AG20443 (cell line): ENCODE measurements at places on chromosomes 11 and 22.

- no peak for DNase-seq
These were observed 917 bp downstream of the RPS6KA4 start for GRCh38 chr11:64359712-64360445.

- no peak for DNase-seq
These were observed 268.0 kb upstream of the ANO3 start for GRCh38 chr11:26063915-26064314.

DNA sequence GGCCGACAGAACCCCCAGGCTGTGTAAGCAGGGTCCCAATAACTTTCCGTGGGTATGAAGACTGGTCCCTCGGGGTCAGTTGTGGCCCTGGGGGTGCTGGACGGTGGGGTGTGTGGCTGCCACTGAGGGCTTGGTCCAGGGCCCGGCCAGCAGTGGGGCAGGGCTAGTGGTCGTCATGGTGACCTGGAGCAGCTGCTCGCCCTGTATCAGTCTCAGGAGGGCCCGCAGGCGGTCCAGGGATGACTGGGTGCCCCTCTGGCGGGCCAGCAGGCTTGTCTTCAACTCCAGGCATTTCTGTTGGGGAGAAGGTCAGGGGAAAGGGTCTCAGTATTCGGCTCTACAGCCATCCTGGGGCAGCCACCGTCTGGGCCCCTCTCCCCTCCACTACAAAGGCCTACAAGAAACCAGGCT is 126.8 kb downstream of the PHF21B start:
- no peak for DNase-seq

DNA sequence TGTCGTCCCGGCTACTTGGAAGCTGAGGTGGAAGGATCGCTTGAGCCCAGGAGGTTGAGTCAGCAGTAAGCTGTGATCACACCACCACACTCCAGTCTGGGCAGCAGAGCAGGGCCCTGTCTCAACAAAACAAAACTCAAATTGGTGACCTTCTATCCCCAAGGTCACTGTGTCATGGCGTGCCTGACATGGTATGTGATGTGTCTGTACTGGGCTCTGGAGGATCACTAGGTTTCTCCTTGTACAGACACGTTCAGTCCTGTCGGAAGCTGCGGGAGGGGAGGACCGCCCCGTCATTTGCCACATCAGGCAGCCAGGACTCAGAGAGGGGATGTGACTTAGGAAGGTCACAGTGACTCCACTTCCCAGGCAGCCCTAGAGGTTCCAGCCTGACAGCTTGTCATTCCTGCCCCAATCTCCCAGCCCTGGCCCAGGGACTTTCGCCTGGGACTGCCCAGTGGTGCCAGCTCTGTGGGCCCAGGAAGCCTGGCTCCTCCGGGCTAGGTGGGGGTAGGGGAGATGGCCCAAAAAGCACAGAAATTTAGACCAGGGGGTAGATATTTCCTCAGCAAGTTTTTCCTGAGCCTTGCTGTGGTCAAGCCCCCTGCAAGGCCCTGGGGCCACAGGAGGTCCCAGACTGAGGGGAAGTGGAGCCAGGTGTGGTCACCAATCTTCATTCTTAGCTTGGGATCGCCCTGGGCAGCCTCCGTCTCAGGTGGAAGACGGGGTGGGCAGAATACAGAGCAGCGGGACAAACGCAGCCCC is 53.2 kb downstream of the TRIOBP start:
- DNase-seq: no peak

- no peak for DNase-seq
These were observed 27.6 kb upstream of the PAMR1 start for GRCh38 chr11:35553021-35553420.

DNA sequence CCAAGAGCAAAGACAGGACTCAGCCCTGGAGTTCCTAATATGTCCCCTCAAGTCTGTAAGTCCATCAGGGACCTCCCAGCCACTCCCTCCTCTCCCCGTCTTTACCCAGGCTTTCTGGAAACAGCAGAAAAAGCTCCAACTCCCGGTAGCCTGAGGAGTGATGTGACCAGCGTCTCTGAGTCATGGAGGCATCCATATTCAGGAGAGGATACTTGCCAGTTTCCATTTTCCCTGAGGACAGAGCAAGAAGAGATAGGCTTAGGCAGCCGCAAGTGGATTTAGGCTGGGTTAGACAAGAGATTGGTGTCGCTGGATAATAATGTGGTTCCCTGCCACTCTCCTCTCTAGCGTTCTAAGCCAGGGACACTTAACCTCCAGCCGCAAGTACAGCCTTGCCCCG is 206.6 kb downstream of the GRIK4 start:
- no peak for DNase-seq

DNA sequence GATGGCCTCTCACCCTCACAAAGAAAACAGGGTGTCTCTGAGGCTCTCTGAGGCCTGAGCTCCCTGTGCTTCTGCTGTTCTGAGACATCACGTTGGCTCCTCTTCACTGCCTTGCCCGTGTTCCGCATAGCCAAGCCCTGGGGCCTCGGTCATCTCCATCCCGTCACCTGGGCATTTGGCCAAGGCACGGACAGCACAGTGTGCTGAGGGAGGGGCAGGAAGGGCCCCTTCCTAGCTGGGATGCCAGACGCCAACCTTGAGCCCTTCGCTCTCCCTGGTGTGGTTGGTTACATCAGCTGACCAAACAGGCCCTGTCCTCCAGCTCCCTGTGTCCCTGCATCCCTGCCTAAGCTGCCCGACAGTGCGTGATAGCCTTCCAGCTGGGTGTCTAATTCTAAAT is 25.9 kb downstream of the MOV10L1 start:
- peak; percentile 57 for DNase-seq

GRCh38 chr11:113934761-113935160 is 30.2 kb downstream of the HTR3B start:
- no peak for DNase-seq

GRCh38 chr11:8656291-8656690 is 26.2 kb downstream of the TRIM66 start:
- DNase-seq: no peak

GRCh38 chr11:75420224-75421034 is 12.6 kb downstream of the KLHL35 start:
- no peak for DNase-seq

DNA sequence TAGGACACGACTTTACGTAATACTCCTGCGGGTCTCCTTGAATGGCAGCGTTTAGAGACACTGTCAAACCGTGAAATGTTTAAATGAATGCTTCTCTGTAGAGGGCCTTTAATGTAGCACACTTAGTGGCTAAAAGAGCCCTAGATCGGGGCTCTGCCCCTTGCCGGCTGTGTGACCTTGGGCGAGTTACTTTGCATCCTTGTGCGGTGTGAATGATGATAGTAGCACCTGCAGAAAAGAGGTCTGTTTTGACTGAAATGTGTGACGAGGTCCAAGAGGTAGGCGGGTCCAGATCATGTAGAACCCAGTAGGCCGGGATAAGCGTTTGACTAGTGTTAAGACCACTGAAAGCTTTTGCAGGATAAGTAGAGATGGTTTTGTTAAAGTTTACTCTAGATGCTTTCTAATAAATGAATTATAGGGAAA is 866 bp downstream of the MED17 start:
- no peak for DNase-seq

GRCh38 chr11:133501643-133502539 is 30.4 kb downstream of the OPCML start:
- DNase-seq: no peak

DNA sequence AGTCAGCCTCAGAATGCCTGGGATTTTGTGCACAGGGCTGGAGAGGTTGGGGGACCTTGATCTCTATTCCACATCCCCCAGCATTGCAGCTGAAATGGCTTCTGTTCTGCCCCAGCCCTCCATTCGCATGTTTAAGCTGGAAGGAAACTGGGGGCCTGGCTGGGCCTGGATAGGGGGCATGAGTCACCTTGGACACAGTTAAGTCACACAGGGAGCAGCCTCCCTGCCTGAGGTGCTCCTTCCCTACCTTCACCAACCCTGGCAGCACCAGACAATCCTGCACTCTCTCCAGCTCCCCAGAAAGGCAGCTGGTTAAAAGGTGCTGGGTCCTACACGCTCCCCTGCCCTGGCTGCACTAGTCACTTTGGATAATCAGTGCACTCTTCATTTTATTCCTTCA is 763 bp downstream of the SMIM45 start:
- no peak for DNase-seq

DNA sequence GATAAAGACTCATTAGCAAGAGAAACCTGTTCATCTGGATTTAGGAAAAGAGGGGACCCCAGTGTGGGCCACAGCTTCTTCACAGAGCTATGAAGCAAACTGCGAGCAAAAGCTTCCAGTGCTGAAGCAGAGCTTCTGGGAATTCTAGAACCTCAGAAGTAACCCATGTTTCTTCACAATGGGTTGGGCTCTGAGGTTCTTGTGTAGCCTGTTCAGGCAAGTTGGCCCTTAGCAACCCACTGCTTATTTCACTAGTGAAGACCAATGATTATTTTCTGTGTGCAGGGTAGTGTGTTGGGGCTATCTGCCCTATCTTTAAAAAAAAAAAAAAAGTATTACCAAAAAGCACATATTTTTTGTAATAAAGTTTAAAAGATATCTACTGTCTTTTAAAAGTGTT is at the start of gene ACRV1:
Gene ACRV1, minus strand, starts transcription at position 101 of the 400 bp plus-strand sequence. Its CDS starts 67 bp downstream, at position 34.
- no peak for DNase-seq

- DNase-seq: no peak
These were observed 11.5 kb downstream of the RELT start for GRCh38 chr11:73387594-73388264.

- no peak for DNase-seq
These were observed 433.7 kb upstream of the B3GAT1 start for GRCh38 chr11:134845474-134846327.

DNA sequence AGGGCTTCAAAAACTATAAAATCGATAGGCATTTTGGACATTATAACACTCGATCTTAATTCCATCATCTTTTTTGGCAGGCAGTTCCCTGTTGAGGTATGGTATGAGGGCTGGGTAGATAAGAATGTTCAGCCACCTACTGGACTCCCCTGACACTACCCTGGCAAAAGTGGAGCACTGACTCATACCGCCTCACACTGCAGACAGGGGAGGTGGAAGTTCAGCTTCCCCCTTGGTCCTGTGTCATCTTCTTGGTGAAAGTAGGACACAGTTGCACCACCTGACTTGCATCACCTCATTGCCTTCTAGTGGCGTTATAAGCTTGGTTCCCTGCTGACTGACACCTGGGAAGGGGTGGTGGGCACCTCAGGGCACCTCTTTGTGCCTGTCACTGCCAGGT is 30.4 kb downstream of the PAAF1 start:
- peak; percentile 56 for DNase-seq

DNA sequence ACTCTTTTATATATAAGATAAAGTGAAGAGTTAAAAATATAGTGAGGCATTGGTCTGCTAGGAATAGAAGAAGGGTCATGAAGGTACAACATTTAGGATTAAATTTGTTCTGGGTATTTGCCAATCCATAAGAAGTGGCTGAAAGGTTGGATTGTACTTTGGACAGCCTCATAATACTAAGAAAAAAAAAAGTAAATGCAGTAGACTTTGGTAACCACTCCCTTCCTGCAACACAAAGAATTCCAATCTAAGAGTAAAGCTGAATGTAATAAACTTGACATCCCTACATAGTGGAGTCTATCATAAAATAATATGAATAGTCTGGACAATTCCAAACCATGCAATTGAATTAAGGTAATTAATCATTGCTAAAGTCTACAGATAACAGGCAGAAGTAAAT is 2294.4 kb downstream of the LRRC4C start:
- DNase-seq: no peak

DNA sequence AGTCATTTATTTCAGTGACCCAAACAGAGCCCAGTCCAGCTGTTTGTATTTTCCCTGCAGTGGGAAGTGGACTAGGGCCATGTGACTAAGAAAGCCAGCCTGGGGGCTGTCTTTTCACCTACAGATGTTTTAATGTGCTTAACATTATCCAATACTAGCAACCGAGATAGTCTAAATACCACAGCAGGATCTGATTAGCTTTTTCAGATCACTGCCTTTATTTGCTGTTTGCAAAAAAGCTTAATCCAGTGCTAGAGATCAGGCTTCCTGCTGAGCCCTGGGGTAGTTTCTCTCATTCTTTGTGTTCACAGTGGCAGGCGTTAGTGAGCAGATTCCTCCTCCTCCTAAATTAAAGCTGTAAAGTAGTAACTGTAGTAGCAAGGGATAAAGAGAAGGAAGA is 35.0 kb downstream of the ZC3H12C start:
- peak; percentile 41 for DNase-seq

- DNase-seq: peak; percentile 49
These were observed 35.8 kb downstream of the TNKS1BP1 start for GRCh38 chr11:57288771-57289579.

- DNase-seq: no peak
These were observed 35.0 kb upstream of the BMAL1 start for GRCh38 chr11:13242564-13242963.

DNA sequence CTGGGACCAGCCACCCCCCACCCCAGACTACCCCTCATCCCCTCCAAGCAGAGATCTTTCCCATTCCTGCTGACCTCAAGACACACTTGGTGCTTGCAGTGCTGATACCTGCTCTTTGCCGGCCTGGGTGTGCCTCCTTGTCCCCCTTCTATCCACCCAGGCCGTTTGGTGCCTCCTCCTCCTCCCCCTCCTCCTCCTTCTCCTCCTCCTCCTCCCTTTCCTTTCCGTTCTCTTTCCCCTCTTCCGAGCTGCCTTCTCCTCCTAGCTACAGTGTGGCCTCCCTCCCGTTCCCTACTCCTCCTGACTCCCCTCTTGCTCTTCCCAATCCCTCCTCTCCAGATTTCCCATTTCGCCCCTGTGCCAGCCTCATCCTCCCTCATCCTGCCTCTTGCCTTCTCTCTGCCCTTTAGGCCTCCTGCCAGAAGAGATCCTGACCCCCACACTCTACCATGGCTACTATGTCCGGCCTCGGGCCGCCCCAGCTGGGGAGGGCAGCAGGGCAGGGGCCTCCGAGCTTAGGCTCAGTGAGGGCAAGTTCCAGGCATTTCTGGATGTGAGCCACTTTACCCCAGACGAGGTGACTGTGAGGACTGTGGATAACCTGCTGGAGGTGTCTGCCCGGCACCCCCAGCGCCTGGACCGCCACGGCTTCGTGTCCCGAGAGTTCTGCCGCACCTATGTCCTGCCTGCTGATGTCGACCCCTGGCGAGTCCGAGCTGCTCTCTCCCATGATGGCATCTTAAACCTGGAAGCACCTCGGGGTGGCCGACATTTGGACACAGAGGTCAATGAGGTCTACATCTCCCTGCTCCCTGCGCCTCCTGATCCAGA is 712 bp downstream of the HSPB2 start:
- DNase-seq: peak; percentile 26

GRCh38 chr11:58926695-58927094 is 12.6 kb upstream of the GLYATL1 start:
- peak; percentile 25 for DNase-seq

- no peak for DNase-seq
These were observed 718 bp downstream of the CHKA start for GRCh38 chr11:68120273-68121066.

- DNase-seq: no peak
These were observed 9.0 kb upstream of the SPINDOC start for GRCh38 chr11:63804259-63804658.
